Right hindlimb (tissue), 1 donor: ENCODE measurements at places on chromosomes 12 and 14.

- no peak for DNase-seq
Observed at GRCh38 chr12:101794574-101794973, 36.2 kb downstream of the GNPTAB start.

GRCh38 chr14:38168416-38168815 lies 39.3 kb upstream of the SSTR1 start:
- DNase-seq: no peak

DNA sequence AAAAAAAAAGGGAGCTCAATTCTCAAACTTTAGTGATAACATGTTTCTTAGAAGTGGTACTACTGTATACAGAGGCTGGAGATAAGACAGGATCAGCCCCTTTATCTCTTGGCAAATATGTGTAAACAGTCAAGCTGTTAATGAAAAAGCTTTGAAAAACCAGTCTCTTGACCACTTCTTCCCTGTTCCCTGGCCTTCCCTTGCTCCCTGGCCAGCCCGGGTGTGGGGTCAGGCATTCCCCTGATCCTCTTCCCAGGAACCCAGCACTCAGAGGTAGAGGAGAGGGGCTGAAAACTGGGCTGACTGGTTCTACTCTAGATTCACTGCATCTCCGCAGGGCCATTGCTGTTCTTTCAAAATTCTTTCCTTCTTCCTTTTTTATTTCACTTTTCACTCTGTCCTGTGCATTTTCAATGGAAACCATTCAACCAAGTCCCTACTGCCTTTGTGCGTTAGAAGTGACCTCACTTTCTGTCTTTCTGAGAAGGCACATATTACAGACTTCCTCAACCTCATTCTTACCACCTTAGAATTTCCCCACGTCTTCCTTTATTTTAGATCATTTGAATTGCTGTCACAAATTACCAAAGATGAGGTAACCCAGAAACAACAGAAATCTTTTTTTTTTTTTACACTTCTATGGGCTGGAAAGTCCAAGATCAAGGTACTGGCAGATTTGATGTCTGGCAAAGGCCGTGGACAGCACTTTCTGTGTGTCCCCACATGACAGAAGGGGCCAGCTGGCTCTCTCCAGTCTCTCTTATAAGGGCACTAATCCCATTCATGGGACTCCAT lies 5.7 kb downstream of the GNG2 start:
- DNase-seq: no peak

- no peak for DNase-seq
Observed at GRCh38 chr12:70577283-70577634, 60.0 kb downstream of the PTPRB start.

DNA sequence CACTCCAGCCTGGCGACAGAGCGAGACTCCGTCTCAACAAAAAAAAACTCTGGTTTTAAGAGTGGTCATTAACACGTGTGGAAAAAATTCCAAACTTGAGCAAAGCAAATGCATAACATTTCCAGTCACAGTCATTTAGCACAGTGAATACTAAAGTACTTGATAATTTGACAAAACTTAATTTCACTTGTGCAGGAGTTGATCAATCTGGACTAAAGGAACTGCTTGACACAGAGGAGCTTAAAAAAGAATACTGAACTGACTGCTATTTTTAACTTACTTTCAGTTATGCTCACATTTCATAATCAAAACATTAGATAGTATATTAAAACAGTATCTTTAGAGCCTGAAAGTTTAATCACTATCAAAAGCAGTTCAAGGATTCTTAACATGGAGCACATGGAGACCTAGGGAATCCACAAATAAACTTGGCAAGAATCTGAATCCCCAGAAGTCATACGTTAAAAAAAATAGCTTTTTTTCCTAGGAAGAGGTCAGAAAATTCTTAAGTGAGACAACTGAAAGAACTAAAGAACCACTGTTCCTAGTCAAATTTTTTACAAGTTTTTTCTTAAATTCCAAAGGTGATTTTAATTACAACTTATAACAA lies 7.4 kb downstream of the UBE2N start:
- no peak for DNase-seq

GRCh38 chr12:52294803-52295202 lies 3.5 kb upstream of the KRT81 start:
- no peak for DNase-seq

DNA sequence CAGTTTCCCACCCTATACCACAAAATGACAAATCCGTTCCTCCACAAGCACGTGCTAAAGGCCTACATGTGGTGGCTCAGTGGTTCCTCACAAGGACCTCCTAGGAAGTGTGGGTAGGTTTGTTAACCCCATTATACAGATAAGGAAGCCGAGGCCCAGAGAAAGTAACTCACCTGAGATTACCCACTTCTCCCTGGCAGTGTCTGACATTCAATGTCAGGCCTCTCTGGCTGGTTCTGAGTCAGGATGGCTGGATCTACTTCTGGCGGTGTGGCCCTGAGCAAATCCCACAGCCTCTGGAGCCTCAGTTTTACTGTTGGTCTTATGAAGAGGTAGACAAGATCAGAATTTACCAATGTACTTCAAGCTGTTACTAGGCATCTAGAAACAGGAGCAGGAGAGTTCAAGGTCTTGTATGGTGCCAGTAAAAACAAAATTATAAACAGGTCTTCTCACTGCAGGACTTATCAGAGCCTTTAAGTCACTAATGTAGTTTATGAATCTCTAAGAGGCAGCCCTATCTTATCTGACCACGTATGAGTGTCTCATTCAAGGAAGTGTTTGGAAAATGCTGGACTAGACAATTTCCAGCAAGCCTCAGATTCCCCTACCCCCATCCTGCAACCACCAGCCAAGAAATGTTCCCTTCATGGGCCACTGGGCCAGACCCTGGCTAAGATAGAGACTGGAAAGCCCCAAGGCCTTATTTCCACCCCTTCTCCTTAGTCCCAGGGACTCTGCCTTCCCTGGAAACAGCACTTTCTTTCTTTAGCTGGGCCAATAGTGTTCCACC lies 4.2 kb downstream of the HSPB8 start:
- no peak for DNase-seq

- DNase-seq: no peak
Observed at GRCh38 chr14:72632727-72633126, 261.2 kb downstream of the DPF3 start.

DNA sequence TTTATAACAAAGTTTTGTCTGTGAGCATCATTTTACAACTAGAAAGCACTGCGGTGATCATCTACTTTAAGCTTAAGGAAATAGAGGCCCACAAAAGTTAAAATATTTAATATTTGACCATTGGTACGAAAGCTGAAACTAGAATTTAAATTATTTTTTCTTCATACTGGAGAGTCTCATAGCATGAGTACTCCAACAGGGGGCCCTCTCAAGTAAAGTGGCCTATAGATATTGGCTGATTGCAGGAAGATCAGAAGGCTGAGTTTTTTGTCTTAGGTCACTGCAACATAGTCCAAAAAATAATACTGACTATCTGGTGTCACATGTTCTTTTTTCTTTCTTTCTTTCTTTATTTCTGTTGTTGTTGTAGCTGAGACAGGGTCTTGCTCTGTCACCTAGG lies 75.3 kb upstream of the ZDHHC17 start:
- no peak for DNase-seq
